ENCODE measurements at places on chromosomes 11 and 22.

DNA sequence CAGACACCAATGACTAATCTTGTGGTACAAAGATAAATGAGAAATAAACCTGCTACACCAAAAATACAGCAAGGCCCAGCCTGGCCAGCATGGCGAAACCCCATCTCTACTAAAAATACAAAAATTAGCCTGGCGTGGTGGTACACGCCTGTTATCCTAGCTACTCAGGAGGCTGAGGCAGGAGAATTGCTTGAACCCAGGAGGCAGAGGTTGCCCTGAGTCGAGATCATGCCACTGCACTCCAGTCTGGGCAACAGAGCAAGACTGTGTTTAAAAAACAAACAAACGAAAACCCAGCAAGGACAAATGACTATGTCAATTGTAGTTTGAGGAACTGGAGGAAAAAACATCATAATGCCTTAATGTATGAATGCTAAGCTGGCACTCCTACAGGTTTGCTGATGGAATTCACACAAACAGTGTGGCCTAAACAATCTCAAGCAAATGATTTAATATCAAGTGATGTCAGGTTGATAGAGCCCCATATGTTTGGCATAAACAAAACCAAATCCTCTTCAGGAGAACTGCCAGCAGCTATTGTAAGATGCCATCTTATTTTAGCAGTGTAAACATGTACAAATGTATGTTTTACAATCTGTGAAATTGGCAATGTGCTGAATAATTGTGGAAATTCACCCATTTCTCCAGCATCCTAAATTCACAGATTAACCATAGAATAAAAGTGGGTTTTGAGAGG, 20.0 kb downstream of the MMP7 start:
- no peak for DNase-seq

DNA sequence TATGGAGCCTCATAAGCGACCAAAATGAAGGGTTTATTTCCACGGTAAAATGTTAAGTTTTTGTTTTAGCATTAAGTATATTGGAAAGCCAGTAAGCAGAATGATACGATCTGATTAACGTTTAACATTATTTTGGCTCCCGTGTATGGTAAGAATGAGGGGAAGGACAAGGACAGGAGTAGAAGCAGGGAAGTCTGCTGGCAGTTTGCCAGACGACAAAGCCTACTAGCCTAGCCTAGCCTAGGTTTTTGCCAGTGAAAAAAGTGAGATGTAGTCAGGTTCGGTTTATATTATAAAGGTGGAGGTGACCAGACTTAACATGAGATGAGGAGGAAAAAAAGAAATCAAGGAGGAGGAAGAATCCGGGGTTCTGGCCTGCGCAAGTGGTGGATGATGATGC, 78.9 kb upstream of the ARHGAP32 start:
- DNase-seq: no peak

DNA sequence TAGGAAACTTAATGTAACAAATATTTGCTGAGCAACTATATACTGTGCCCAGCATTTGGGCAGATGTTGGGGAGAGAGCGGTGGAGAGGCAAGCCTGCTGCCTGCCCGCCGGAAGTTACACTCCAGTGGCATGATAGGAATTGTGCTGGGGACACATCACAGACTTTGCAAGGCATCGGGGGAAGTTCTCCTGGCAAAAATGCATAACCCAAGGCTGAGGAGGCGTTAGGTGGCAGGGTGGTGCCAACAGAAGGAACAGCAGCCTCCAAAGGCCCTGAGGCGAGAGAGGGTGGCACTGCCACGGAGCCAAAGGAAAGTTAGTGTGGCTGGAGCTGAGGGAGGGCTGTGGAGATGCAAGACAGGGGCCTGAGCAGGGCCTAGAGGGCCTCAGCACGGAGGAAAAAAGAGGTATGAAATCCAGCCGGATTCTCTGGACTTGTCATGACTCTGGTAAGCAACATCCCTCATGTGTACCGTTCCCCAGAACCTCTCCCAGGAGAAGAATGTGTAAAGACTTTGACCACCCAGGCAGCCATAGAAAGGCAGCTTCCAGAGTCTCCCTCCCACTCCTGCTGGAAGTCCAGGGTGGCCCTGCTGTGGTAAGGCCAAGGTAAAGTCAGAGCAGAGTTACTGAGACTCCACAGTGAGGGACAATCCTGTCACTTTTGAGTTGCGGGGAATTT, 76.1 kb upstream of the RAB1B start:
- no peak for DNase-seq

- DNase-seq: no peak
These were observed 76.9 kb upstream of the TRIM77 start for GRCh38 chr11:89633135-89633705.

GRCh38 chr11:34380696-34381095, 22.9 kb upstream of the ABTB2 start:
- DNase-seq: no peak

DNA sequence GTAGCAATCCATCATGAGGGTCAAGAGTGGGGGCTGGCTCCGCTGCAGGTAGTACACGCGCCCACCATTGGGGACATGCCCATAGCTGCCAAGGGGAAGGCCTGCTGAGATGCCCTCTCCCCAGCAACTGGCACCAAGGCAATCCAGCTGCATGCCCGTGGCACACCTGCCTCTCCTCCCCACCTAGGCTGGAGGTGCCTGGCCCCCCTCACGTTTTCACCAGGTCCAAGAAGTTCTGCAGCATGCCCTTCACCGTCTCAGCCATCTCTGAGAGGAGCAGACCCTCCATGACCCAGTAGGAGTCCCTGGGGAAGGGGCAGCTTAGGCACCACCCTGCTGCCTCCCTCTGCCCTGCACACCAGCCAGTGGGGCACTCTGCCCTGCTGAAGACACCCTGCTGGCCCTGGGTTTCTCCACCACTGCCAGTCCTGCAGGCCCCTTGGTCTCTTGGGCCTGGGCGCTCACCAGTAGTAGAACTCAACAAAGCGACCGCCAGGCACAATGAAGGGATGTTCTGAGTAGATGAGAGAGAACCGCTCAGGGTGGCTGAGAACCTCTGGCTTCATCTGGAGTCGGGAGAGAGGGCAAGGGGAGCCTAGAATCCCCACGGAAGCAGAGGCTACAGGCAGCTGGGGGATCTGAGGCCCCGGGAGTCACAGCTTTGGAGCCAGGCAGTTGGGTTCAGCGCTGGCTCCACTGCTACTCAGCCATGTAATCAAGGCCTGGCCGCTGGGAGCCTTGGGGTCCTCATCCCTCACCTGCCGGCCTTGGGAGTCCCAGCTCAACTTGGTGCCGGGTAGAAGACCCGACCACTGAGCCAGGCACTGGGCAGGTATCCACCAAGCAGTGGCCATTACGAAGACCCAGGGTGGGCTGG, 17.8 kb downstream of the TREH start:
- DNase-seq: no peak

- DNase-seq: no peak
These were observed 22.3 kb upstream of the ST3GAL4 start for GRCh38 chr11:126333142-126333541.

DNA sequence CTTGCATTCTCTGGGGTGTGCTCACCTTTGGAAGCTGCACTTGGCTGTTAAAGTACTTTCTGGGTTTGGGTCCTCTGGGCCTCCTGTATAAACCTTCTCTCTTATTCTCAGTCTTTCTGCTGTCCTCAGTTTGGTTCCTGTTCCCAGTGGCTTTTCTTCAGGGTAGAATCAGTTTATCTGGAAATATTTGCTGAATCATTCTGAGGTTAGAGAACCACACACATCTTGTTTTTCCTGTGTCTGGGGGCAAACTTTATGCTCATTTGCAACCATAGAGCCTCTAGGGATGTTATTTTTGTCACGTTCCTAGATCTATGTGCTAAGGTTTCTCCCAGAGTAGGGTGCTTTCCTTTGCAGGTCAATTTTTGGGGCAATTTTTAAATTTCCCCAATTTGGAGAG, 224.3 kb upstream of the C11orf87 start:
- peak; percentile 19 for DNase-seq

DNA sequence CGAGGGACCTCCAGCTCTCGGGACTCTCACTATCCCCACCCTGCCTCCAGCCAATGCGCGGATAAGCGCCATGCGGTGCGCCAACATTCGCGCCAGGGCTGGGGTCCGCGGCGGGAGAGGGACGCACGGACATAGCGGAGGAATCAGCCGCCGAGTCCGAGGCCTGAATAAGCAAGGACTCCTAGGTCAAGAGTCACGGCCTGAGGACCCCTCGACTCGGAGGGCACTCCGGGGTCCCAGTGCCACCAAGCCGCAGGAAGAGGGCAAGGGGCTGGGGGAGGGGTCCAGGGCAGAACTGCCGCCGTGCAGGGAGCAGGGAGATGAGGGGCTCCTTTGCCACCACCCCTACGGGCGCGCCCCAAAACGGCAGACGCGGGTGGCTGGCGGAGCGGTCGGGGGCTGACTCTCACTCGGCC, 552 bp downstream of the DSCAML1 start:
- DNase-seq: no peak

GRCh38 chr11:68498903-68499883, 38.6 kb downstream of the PPP6R3 start:
- no peak for DNase-seq

- no peak for DNase-seq
These were observed 18.8 kb upstream of the ST3GAL4 start for GRCh38 chr11:126336671-126337101.

DNA sequence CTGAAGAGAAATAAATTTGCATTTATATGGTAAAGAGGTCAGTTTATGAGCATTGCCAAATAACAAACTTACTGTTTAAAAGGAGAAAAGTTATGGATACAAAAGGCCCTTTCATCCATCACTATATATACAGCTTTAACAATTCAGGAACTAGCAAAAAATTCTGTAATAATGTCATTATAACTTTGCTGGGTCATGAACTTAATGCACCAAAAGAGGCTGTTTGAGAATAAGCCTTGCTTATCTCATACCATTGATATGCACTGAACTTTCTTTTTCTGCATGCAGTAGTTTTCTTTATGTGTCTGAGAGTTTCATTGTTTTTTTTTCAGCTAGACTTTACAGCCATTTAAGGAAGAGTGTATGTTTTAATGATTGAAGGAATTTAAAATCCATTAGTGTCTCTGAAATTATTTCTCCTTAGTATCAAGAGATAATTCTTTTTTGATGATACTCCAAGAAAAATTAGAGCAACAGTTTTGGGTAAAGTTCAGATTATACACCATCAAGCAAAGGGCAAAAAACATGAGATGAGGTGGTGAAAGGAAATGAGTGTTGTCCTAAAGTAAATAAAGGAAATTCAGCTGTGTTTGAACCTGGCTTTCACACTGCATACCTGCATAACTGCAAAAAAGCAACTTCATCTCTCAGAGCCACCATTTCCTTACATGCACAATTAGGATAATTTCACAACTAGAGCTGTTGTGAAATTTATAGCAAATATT, 188.2 kb upstream of the ANO3 start:
- no peak for DNase-seq

- peak; percentile 60 for DNase-seq
These were observed 48.4 kb upstream of the POU2AF1 start for GRCh38 chr11:111427471-111427912.

DNA sequence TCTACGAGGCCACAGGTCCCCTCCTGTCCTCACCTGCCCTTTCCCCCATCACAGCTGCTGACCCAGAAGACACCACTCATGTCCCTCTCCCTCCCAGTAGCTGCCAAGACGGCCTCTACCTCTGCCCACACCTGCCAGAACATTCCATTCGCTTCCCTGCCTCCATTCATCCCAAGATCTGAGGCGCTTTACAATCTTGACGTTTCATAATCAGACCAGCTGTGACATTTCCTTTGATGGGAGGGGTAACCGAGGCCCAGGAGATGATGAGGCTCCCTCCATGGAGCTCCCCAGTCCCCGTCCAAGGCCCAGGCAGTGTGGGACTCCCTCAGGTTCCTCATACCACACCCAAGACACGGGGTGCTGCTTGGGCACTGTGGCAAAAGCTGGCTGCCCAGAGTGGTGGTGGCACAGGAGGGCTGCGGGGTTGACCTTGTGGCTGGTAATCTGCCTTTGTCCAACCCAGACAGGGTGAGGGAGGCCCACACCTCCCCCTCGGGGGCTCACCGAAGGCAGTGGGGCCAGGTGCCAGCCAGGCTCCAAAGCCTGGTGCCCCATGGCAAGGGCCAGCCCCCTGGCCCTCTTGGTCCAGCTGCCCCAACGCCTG, 17.3 kb downstream of the PHLDA2 start:
- DNase-seq: no peak

DNA sequence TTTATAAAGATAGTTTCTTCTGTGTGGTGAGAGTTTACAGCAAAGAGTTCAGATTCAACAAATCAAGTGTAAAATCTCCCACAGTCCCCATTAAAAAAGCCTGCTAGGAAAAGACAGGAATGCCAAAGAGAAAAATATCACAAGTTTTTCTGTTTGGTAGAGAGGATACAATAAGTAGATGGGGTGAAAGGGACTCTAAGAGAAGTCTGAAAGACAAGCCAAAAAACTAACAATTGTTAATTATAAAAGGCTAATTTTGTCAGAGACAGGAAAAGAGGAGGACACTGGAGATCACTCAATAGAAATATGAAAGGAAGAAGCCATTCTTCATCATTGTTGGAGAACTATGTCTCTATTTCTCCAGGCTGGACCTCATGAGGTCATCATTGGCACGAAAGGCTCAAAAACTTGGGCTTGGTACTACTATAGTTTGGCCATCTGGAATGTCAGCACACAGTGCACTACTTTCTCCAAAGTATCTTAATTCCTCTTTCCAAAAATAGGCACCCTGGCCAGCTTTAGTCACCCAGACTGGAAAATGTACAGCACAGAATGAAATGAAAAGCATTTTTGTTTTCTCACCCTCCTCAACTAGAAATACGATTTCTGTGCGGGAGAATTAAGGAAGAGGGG, 531 bp upstream of the SOX6 start:
- DNase-seq: no peak

DNA sequence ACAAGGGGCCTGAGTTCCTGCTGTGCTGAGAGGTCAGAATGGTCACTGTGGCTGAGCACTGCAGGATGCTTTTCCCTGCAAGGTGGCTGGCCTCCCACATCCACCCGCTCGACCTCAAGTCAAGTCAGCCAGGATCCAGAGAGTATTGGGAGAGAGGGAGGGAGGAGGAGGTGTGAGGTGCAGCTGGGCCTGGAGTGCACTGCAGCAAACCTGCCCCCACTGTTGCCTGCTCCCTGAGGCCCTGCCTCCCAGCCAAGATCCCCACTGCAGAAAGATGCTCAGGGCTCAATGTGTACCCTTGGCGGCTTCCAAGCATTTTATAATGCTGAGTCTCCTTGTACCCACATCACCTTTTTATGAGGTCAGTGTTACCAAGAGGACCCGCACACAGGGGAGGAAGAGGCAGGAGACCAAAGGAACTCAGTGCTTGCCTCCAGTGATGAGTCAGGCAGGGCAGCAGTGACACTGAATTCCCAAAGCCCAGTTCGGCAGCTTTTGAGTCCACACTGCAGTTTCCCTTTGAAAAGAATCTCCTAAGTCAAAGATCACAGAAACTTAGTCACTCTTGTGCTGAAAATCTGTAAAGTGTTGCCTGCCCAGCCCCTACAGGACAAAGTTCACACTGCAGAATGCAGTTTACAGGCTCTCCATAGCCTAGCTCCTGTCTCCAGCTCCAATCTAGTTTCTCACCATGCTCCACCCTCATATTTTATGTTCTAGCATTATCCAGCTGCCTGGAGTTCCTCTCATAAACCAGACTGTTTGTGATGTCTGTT, 3.1 kb downstream of the ENDOD1 start:
- DNase-seq: no peak

- DNase-seq: peak; percentile 26
These were observed 23.1 kb upstream of the MICAL2 start for GRCh38 chr11:12087075-12088004.

All from hematopoietic multipotent progenitor cell (in vitro differentiated cells).